ENCODE measurements at places on chromosomes 4 and X.
A peak's percentile ranks its signal among the peaks of the same experiment; 100 is the strongest.

GRCh38 chr4:100042235-100042634 lies 92.2 kb upstream of the H2AZ1 start:
- DNase-seq = no peak

GRCh38 chr4:6343939-6344408 lies 74.3 kb downstream of the WFS1 start:
- peak; percentile 29 for DNase-seq

DNA sequence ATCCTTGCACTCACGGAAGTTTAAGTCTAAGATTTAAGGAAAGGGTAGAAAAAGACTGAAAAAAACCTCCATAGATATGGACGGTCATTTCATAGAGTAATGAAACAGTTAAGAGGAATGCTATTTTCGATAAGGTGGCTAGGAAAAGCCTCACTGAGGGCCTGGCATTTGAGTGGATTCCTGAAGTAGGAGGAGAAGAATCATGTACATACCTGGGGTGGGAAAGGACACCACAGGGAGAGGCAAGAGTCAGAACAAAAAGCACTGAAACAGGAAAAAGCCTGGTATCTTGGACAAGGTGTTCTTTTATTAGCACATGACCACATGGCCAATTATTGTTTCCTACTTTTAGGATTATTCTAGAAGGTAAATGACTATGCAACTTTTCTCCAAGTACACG lies 547.2 kb upstream of the DIPK2B start:
- DNase-seq = no peak

GRCh38 chrX:124395145-124395880 lies 49.0 kb downstream of the SH2D1A start:
- no peak for DNase-seq

- no peak for DNase-seq
Observed at GRCh38 chrX:10484683-10485247, 135.6 kb downstream of the MID1 start.

GRCh38 chr4:67935888-67936287 lies 27.4 kb downstream of the TMPRSS11A start:
- DNase-seq = no peak

DNA sequence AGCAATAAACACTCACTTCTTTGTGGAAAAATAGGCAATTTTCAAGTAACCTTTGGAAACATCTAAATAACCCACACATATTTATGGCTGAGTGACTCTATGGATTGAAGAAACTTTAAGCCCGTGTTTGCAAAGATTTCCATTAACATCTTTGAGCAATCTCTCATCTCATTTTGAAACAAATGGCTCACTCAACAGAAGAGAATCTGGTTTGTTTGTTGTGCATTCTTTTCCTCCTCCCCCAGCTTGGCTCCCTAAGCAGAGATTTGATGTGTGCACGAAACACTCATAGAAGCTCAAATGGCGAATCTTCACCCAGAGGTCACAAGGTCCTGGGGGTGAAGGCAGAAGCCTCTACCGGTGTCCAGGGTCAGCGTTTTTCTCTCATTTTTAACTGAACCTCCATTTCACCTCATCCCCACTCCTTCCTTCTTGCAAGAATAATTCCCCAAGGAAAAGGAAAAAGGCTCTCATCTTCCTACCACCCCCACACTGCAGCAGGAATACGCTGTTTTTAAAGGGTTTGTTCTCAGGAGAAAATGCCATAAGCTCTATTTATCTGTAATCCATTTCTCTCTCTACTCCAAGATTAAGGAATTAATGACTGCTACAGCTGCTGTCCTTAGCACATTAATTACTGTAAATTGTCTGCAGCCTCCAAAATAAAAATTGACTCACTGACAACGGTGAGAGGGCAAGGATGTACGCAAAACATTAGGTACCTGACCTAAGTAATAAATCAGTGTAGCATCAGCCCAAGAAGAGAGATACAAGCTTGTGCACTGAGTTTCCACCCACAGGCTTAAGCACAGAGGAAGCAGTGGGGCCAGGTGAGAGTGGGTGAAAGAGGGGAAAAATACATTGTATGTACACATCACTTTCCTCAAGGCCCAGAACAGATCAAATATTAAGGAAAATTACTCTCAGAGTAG lies 307.6 kb upstream of the NOCT start:
- no peak for DNase-seq

DNA sequence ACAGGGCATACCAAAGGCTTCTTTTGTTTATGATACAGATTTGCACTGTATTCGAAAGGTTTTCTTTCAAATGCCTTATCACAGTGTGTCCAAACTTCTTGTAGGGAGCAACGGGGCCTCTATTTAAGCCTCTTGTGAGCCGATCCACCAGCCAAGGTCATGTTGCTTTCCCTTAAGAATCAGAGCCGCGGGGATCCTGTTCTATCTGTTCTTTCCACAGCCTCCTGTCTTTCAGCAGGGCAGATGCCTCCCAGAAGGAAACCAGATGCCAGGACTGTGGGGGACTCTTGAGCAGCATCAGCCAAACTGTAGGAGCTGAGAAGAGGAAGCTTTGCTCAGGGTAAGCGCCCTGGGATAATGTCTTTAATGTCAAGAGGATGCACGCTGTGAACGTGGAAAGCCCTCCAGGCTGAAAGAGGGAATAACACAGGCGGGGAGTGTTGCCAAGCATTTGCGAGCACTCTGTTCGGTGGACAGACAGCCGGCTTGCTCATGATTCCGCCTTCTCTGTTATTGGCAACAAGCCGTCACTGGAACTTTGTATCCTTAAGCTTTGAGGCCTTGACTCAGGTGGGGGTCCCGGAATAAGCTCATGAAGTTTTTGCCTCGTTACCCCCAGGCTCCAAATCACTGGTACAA lies 279.8 kb upstream of the FRG1 start:
- DNase-seq = no peak

DNA sequence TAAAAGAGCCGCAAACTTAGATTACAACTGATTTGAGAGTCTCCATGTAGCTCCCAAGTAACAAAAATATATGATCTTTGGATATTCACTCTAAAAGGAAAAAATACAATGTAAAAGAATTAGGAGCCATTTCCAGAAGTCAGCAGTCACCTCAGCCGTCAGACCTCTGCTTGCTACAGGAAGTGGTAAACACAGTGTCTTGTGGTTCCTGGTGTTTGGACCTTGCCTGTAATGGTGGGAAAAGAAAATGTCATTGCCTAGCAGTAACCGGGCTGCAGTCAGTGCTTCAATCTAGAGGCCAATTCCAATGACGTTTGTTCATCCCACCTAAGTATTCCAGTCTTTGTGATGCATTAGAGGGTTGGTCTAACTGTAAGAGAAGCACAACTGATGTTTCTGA lies 28.9 kb upstream of the SMIM31 start:
- DNase-seq = no peak

DNA sequence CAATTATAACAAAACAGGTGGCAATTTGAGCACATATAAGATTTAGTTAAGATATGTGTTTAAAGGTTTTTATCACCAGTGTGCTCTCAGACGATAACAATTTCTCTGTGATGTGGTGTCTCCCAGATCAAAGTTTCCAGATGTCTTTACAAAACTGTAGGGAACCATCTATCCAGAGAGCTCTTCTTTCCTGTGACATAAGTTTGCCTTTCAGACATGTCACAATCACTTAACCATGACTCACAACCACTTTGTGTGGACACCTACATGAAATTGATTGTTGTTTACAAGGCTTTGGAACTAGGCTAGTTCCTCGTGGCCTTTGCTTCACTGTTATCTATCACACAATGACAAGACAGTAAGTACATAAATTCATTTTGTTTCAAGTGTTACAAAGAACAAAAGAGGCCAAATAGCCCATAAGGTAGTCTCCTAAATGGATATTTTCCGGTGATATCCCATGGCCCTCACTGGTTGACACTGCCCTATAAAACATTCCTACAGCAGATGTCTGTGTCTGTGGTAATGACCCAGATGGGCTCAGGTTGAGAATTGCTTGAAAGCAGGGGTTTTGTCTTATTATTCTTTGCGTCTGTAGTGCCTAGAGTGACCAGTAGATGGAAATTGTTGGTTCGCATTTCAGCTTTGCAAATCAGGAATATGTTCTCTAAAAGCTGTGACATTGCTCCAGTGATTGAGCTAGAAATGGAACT lies 297.8 kb upstream of the FAM241A start:
- DNase-seq = no peak

DNA sequence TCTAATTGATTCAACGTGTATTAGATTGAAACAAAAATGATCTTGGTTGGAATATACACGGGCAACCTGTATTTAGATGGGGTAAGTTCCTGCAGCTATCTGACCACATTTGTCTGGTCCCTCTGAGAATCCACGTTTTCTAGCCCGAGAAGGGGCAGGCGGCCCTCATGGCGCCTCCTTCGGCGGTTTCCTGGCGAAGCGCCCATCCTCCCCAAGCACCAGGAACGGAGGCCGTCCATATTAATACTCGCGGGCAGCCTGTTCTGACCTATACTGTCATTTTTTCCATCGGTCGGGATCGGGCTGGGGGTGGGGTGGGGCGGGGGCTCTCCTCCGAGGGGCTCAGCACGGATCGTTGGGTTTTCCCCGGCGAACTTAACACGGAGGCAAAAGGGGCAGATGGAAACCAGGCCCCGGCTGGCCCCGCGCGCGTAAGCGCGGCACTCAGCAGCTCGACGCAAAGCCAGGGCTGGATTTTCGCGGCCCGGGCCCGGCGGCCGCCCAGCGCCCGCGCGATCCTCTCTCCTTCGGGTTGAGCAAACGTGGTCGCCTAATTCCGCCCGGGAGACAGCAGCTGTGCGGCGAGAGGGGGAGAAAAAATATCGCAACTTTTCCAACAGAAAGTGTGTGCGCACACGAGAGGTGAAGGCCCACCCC lies 77.2 kb upstream of the BCOR start:
- DNase-seq = peak; percentile 74

GRCh38 chrX:17994429-17994828 lies 133.3 kb upstream of the RAI2 start:
- DNase-seq = no peak

DNA sequence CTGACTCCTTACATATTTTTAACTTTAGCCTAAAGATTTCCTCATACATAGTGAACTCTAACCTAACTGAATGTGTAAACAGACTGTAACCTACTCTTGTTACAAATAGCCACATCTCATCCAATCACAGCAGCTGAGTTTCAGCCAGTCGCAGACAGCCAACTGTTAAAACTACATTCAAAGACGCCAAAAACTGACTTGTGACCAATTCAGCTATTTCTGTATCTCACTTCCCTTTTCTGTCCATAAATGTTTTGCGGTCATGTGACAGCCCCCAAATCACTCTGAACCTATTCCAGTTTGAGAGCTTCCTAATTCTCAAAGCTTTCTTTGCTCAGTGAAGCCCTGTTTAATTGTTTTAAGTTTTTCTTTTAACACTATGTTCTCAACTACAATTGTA lies 2731.9 kb downstream of the ARAP2 start:
- DNase-seq = no peak

GRCh38 chr4:99815597-99816011 lies 1.0 kb upstream of the DAPP1 start:
- no peak for DNase-seq

- no peak for DNase-seq
Observed at GRCh38 chrX:137792214-137792613, 226.3 kb downstream of the ZIC3 start.

DNA sequence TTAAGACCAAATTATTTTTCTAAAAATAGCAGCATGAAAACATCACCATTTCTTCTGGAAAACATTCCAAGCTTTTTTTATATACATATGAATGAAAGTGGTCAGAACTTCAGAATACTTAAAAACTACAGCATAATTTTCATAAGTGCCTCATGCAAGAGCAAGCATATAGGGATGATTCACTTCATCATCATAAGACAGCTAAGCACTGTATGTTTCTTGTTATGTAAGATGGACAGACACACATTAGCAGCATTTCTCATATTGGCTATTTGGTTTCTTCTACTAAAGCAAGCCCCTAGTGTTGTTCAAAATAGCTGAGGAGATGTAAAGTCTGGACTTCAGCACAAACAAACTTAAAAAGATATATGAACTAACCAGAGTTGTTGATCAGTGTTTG lies 213.1 kb upstream of the NOCT start:
- DNase-seq = no peak

DNA sequence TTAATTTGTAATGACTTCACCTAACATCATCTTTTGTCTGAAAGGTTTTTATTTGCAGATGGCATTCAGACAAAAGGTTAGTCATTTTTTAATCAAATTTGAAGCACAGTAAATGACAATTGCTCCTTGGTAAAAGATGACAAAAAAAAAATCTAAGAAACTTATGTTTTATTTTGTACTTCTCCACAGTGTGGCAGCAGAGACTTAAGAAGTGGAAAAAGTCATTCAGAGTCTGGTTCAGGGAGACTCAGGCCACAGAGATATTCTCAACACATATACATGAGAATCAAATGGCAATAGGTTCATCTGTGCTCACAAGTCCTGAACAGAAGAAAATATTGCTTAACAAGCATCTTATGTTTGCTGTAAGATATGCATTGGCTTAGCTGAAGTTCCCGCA lies 436.2 kb downstream of the KCNIP4 start:
- DNase-seq = no peak

GRCh38 chr4:128517739-128518510 lies 230.3 kb upstream of the PGRMC2 start:
- peak; percentile 87 for DNase-seq

- no peak for DNase-seq
Observed at GRCh38 chr4:70808151-70808550, 31.5 kb downstream of the GRSF1 start.

DNA sequence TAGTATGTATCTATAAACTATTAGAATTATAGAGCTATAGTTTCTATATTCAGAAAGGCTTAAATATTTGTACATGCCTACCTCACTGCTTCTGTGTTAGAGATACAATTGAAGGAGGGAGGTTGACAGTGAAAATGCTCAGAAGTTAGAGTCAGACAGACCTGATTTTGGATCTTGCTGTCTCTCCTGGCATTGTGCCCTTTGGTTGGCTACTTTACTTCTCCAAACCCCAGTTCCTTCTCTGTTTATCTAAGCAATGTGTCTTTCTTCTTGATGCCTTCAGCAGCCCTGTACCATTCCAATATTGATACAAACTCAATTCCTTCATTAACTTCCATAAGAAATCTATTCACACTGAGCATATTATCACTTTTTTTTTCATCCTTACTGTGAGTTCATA lies 28.7 kb downstream of the CCNG2 start:
- no peak for DNase-seq

DNA sequence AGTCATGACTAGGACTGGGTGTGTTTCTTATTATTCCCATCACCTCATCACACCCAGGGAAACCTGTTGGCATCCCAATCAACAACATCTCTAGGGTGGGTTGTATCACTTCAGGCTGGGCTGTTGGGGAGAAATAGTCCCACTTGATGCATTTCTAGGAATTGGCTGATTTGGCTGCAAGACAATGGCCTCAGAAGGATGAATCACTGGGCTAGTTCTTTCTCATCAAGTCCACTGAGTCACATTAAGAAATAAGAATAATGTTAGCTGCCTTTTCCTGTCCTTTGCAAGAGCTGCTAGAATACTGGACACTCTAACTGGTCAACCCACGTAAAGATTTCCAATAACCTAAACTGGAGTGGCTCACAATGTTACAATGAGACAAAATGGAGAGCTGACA lies 104.2 kb downstream of the CHRDL1 start:
- DNase-seq = no peak
